ENCODE measurements at places on chromosomes 1 and 21.

DNA sequence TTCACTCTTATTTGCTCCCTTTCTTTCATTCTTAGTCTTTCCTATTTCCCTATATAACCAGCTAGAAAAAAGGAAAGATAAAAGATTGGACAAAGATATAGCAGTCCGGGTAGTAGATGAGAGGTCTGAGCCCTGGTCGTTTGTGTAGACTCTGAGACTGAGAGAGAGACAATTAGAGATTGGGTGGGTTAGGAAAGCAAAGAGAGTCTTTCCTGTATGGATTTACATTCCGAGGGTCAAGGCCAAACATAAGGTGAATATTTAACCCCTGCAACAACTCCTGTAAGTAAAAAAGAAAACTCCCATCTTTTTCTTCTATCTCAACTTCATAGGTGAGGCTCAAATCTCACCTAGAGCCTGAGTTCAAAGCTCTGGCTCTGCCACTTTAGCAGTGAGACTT lies 218.0 kb upstream of the FGGY start:
- no peak for DNase-seq

DNA sequence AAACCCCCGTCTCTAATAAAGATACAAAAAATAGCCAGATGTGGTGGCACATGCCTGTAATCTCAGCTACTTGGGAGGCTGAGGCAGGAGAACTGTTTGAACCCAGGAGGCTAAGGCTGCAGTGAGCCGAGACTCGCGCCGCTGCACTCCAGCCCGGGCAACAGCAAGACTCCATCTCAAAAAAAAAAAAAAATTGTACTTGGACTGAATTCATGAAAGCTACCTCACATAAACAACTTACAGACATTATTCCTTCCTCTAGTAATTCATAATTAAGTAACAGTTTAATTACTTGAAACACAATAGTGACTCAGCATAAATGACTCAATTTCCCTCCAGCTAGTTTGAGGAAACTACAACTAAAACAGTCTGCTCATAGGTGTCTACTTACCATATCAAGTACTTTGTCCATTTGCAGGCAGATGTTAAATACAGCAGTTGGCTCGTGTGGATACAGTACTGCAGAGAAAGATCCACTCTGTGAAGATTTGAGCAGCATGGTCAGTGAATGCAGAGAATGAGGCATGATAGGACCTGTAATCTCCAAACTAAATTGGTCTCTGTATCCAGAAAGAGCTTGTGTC lies 9.4 kb downstream of the DONSON start:
- no peak for DNase-seq

- DNase-seq, result no peak
These were observed 11.5 kb upstream of the GJA8 start for GRCh38 chr1:147891088-147891487.

GRCh38 chr1:19623523-19623922 lies 20.6 kb upstream of the NBL1 start:
- DNase-seq, result no peak

- no peak for DNase-seq
These were observed 236.8 kb upstream of the FMN2 start for GRCh38 chr1:239854922-239855321.

- no peak for DNase-seq
These were observed 245.4 kb downstream of the TNR start for GRCh38 chr1:175498002-175498401.

- no peak for DNase-seq
These were observed 32.9 kb downstream of the RABIF start for GRCh38 chr1:202856014-202856413.

DNA sequence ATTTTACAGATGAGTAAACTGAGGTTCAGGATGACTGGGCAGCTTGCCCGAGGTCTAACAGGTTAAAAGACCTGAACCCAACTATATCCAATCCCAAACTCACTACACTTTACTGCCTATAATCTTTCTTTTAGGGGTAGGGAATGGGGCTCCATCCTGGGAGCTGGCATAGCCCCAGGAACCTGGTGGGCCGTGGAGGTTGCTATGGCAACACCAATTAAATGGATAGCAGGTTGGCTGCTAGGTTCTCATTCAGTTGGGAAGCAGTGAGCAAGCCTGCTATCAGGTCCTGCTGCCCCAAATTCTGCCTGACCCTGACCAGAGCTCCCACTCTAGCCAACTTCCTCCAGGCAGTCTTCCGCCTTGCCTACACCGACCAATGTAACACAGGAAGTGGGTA lies 40.9 kb downstream of the LRP8 start:
- DNase-seq, result no peak

- DNase-seq, result no peak
These were observed 74.9 kb downstream of the ADCY10 start for GRCh38 chr1:167839009-167839408.

DNA sequence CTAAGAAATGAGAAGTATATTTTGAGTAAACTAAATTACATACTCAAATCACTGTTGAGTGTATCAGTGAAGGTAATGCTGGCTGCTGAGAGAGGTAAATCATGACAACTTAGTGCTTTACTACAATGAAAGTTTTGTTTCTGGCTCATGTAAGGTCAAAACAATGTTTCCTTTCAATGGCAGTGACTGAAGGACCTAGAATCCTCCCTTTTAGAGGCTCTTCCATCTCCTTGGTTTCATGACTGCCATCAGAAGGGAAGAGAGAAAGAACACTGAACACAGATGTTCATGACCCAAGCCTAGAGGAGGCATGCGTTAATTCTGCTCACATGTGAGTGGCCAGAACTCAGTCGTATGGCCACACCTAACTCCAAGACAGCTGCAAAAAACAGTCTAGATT lies 130.6 kb downstream of the AKT3 start:
- DNase-seq, result no peak

DNA sequence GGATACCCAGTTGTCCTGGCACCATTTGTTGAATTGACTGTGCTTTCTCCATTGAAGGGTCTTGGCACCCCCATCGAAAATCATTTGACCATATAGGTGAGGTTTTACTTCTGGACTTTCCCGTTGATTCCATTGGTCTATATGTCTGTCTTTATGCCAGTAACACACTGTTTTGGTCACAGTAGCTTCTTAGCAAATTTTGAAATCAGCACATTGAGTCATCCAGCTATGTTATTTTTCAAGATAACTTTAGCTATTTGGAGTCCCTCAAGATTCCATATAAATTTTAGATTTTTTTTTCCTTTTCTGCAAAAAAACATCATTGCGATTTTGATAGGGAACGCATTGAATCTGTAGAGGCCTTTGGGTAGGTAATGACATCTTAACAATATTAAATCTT lies 235.6 kb downstream of the SMYD3 start:
- DNase-seq, result no peak

DNA sequence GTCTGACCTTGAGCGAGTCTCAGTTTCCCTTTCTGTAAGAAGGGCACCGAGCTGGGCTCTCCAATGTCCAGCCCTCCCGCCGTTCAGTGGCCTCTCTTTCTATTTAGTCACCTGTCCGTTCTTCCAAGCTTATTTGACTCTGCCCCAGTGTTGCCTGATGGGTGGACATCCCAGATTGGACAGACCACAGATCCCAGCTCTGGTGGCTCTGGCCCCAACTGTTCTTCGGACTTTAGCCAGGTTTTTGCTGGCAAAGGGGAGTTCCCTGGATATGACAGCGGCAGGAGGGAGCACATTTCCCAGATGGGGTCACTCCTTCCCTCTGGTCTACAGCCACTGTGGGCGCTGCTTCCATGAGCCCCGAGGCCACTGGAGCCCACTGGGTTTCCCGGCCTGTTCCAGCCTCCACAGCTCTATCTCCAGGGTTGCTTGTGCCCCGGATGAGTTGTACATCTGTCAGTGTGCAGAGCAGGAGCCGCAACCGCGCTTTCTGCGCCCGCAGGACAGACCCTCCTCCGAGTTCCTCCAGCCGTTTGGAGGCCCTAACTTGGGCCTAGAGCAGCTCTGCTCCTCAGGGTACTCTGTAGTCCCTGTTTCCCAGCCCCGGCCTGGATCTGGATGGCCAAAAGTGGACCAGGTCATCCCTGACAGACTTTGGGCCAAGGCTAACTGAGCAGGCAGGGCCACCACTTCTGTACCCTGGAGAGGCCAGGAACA lies 3.8 kb downstream of the DMBX1 start:
- DNase-seq, result no peak

DNA sequence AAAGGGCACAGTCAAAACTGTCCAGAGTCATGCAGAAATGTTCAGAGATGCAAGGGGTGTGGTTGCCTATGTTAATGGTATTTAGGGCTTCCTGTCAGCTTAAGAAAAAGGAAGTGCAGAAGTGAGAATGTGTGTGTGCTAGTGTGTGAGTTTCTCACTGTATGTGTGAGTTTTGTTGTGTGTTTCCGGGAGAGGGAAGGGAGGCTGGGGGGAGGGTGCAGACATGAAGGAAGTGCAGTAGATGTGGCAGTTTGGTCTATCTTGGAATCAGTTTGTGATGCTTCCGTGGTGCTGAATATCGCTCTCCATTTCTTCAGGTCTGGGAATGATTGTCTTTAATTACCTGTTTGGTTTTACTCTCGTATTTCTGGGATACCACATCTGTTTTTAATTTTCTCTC lies 16.5 kb upstream of the ATP6V1G3 start:
- DNase-seq, result no peak

DNA sequence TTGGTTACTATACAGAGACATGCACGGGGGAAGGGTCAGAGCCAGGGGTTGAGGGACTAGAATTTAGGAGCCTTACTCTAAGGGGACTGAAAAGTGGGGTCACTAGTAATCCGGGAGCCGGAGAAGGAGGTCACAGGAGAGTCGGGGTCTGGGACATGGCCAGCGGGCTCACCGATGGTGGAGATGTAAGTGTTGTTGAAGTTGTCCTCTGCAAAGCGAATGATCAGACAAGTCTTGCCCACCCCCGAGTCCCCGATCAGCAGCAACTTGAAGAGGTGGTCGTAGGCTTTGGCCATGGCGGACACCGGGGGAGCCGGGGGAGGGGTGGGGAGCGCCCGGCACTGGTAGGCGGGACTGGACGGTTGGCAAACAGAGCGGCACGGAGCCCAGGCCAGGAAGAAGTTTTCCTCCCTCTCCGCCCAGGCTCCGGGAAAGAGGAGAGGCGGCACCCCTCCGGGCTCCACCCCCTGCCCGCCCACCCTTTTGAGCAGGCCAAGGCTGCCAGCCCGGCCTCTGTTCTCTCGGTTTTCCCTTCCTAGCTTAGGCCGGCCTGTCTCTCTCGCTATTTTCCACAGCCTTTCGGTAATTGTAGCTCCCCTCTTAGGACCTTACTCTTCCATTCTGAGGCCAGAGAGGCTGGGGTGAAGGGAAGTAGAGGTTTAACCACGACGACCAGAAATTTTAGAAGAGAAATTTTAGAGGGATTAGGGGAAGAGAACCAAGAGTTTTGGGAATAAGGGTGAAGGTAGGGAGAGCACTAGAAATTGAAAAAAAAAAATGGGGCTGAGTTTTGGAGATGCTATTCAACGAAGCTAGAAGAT lies at the start of gene RAB13:
RAB13 (minus strand) TSS at position 399 of the 821 bp plus-strand sequence; CDS start at position 296, 103 bp downstream.
- peak; percentile 89 for DNase-seq

- no peak for DNase-seq
These were observed 22.9 kb downstream of the OVAAL start for GRCh38 chr1:180581635-180582039.

DNA sequence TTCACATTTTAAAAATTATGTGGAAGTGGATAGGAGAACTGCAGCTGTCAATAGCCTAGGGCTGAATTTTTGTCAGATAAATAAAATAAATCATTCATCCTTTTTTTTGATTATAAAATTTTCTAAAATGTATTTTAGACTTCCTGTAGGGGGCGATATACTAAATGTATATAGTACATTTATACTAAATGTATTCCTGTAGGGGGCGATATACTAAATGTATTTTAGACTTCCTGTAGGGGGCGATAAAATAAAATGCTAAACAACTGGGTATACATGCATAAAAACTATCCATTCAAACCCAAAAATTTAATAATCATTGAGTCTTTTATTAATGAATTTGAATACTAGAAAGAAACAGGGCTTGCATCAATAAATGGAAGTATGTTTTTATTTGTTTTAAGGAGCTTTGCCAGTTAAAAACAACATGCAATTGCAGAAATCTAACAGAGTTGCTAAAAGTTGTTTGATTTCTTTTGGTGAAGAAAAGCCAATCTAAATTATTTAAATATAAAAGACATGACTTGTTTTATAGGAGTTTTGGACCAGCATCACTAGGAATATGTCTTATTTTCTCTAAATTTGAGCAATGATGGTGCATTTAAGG lies 31.4 kb downstream of the CLCA1 start:
- no peak for DNase-seq

DNA sequence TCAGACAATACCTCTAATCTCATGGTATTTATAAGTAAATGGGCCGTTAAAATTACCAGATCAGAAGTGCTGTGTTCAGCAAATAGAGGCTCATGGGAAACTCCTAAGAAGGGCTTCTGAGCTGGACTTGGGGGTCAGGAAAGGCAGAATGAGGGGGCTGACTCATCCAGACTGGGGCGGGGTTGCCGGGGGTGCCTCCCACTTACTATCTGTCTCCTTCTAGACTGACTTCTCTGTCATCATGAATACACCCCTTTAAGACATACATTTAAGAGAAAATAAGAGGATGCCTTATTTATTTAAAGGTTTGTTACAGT lies 96.0 kb upstream of the ERRFI1 start:
- DNase-seq, result no peak

- DNase-seq, result no peak
These were observed 433 bp downstream of the TIMM17A start for GRCh38 chr1:201955729-201956143.

- no peak for DNase-seq
These were observed 1609.6 kb upstream of the B3GALT2 start for GRCh38 chr1:194795917-194796593.

DNA sequence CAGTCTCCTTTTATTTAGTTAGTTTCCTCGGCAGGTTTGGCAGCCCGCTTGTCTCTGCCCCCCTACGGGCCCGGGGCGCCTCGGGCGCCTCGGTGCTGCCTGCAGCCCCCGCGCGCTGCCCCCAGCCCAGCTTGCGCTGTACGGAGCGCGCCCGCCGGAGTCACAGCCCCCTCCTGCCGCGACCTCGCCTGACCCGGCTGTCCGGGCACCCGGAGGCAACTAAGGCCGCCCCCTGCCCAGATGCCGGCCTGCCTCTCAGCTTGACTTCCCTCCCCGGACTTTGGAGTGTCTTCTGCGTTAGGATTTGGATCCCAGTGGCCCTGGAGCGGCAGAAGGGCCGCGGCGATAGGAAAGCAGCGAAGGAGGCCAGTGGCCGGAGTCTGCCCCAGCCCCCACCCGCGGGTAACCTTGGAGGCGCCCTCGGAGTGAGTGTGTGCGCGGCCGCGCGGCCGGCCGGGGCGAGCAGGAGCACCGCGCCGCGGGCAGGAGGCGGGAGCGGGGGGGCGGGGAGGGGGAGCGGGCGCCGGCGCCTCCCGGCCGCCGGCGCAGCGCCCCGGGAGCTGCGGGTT lies 7.6 kb downstream of the CDKN2C start:
- peak; percentile 75 for DNase-seq

- no peak for DNase-seq
These were observed 55.7 kb downstream of the MRPL39 start for GRCh38 chr21:25551569-25551968.

GRCh38 chr1:95010158-95010557 lies 62.6 kb downstream of the ALG14 start:
- DNase-seq, result no peak

- DNase-seq, result no peak
These were observed 406.6 kb upstream of the TMPRSS15 start for GRCh38 chr21:18810136-18810535.

DNA sequence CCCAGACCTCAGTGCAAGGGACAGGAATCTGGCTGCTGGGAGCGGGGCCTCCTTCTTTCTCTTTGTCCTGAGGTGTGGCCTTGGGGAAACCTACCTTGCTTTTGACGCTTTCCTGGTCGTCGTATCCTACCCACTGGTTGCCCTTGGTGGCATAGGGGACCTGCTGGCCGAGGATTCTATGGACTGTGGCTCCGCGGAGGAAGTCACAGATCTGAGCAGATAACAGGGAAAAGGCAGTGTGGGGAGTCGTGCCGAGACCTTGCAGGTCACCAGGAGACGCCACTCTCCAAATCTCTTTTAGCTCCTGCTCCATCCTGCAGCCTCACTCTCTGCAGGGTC lies 4.0 kb upstream of the MYBPH start:
- DNase-seq, result no peak
